LNCaP clone FGC (cell line): ENCODE measurements at places on chromosomes 6 and 20.

DNA sequence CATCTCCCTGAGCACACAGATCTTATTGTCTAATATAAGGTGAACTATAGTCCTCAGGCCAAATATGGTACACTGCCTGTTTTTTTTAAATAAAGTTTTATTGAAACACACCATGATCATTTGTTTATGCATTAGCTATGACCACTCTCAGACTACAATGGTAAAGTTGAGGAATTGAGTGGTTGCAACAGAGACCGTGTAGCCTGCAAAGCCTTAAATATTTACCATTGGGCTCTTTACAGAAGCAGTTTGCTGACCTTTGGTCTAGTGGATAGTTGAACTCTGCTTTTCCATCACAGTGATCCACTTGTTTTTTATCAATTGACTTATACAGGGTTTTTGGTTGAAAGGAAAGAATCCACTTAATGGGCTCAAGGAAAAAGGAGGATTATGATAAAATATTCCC, 27.3 kb upstream of the METTL24 start:
- DNase-seq: no peak

GRCh38 chr6:137473598-137473997, 20.6 kb downstream of the OLIG3 start:
- DNase-seq: no peak

GRCh38 chr6:149723771-149724417, 6.0 kb upstream of the LATS1 start:
- no peak for DNase-seq

DNA sequence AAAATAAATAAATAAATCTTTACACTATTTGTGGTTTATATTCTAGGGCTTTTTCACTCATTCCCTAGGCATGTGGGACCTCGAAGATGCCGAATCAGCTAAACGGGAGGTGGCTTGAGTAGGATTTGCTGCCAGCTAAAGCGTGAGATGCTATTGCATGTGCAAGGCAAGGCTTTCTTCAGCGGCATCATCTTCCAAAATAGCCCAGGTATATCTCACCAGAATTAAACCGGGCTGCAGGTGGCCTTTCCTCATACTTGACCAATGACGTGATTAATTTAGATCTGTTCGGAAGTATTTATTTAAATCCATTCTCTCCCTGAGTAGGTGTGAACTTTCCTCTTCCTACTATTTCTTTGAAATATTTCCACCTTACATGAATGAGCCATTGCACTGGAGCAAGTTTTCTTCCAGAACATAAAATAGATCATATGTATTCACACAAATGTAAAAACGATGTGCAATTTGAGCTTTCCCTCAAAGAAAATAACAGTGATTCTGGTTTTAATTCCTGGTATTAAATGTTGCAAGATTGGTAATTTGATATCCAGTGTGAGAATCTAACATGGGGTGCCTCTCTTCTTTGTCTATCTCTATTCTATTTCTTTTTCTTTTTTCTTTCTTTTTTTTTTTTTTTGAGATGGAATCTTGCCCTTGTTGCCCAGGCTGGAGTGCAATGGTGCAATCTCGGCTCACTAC, 24.3 kb upstream of the ZNF217 start:
- no peak for DNase-seq

DNA sequence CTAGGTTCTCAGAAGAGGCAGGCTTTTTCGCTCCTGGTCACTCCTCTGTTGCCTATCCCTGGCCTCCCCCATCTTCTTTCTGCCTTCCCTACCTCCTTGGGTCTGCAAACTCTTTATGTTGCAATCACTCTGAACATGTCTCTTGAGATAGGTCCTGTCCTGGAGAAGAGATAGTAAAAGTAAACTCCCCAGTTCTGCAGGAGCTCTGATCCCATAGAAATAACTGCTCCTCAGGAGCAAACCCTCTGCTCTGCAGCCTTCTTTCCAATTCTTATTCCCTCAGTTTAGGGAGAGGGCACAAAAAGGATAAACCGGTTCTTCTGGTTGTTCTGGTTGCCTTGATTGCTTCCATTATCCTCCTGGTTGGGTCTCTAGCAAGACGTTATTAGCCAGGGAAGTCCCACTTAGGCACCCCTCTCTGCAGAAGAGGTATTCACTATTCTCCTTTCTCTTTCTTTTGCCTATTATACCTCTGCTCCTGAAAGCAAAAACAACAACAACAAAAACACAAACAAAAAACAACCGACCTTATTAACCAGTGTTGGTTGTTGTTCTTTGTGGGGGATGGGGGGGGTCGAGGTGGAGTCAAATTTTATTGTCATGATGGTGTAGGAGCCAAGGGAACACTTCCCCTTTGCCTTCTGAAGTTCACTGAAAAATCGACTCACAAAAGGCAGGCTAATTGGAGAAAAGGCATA, 973 bp downstream of the TRIM38 start:
- peak; percentile 51 for DNase-seq

GRCh38 chr20:37362821-37363220, 16.9 kb downstream of the SRC start:
- no peak for DNase-seq

DNA sequence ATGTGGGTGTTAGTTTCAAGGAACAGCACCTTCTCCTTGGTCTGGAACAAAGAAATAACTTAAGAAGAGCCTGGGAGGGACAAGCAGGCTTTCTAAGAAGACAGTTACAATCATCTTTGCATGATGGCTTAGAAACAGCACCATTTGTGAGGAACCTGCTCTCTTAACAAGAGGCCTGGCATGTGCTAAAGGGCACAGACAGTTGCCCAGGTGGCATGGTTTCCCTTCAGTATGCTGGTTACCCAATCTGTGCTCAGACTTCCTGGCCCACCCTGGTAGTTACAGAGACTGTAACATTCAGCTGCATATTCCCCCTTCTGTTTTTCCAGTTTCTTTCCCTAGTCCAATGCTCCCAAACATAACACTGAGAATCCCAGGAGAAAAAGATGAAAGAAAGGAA, 84.0 kb downstream of the CHD6 start:
- no peak for DNase-seq

DNA sequence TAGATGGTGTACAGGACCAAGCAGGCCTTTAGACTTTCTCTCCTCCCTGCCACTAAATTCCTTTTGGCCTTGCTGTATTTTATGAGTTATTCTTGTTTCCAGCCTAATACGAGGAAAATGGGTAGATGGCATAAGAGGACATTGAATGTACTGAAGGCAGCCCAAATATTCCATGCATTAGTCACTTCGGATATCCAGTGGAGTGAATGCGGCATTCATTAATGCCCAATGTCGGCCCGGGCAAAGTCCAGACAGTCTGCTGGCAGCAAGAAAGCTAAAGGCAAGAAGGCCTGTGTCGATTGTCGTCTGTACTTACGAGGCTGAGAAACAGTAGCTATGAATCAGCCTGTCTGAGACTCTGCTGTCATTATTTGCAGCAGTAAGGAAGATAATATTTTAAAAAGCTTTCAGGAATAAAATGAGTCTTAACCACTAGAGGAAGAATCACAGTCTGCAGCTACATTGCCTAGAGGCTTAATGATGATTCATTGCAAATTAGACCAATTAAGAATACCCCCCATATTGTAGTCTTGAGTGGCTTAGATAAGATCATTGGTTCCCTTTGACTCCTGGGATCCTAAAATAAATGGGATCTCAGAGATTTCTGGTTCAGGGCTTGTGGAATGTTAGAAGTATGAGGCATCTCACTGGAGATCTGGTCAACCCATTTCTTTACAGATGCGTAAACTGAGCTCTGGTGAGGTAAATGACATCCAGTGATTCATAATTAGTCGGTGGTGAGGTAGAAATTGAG, 534.1 kb upstream of the JAG1 start:
- no peak for DNase-seq

- DNase-seq: no peak
Observed at GRCh38 chr6:125818225-125818657, 27.5 kb downstream of the NCOA7 start.

GRCh38 chr20:1824181-1824580, 71.0 kb upstream of the SIRPA start:
- no peak for DNase-seq

DNA sequence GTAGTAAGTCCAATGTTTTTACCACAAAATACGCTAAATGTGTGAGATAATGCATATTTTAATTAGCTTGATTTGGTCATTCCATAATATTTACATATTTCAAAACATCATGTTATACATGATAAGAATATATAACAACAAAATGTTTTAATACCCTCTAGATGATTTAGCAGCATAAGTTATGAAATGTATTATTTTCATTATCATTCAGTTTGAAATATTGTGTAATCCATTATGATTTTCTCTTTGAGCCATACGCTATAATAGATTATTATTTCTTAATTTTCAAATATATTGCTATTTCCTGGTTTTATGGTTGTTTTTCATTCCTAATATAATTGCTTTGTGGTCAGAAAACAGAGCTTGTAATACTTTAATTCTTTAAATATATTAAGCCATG, 163.3 kb upstream of the KCNQ5 start:
- DNase-seq: no peak

DNA sequence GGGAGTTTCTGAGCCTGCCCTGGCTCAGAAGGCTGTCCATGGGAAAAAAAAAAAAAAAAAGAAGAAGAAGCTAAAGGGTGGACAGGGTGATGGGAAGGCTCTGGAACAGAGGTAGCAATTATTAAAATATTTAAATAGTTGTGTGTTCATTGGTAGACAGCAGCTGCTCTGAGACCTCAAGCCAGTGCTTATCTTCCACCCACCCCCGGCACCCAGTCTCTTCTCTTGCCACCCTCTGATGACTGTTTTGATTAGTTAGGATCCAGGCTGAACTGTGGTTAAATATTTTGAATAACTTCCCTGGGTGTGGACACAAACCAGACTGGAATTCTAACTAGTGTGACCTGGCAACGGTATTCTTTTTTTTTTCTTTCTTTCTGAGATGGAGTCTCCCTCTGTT, 16.9 kb upstream of the SRSF3 start:
- DNase-seq: no peak

DNA sequence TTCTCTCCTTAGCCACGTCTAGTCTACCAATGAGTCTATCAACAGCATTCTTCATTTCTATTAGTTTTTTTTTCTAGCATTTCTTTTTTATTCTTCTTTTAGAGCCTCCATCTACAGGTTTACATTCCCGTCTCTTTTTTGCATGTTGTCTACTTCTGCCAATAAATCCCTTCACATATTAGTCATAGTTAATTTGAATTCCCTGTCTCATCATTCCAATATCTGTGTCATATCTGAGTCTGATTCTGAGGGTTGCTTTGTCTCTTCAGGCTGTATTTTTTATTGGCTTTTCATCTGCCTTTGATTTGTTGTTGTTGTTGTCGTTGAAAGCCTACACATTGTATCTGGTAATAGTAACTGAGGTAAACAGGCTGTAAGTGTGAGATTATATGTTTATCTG, 104.6 kb downstream of the HMGCLL1 start:
- DNase-seq: no peak

GRCh38 chr6:1820714-1821113, 211.0 kb downstream of the FOXC1 start:
- DNase-seq: no peak

- DNase-seq: no peak
Observed at GRCh38 chr6:3196770-3197169, 30.7 kb downstream of the TUBB2B start.

GRCh38 chr20:49832632-49833327, 20.2 kb downstream of the SLC9A8 start:
- peak; percentile 84 for DNase-seq

GRCh38 chr20:41259309-41259708, 58.2 kb downstream of the ZHX3 start:
- DNase-seq: no peak

- DNase-seq: no peak
Observed at GRCh38 chr6:64789476-64789875, 917.5 kb downstream of the EYS start.

- DNase-seq: peak; percentile 42
Observed at GRCh38 chr6:163956571-163957407, 542.3 kb downstream of the QKI start.

- DNase-seq: no peak
Observed at GRCh38 chr20:24679448-24680047, 210.1 kb downstream of the SYNDIG1 start.

GRCh38 chr6:1325461-1326309, 13.8 kb downstream of the FOXQ1 start:
- no peak for DNase-seq

GRCh38 chr6:15363523-15364400, 117.9 kb downstream of the JARID2 start:
- DNase-seq: no peak

DNA sequence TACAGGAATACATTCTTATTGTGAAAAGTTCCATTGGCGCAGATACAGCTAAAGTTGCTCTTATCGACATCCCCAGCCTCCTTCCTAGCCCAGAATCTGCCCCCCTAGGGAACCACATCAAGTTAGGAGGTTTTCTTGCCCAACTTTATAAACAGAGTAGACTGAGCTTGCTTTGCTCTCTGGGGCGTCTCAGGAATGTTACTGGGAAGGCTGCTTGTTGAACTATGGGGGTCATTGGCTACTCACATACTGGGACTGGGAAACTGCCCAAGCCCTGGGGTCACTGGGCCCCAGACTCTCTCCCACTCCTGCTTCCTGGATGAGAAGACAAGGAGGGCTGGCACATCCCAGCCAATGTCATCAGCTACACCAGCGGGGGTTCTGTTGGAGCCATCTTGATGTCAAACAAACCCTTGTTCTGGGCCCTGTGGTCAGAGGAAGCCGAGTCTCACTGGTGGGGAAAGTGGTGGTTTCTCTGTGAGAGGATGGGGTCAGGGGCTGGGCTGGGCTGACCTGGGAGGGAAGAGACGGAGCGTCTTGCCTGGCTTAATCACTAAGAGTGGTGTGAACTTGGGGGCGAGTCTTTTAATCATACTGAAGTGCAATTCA, 26.0 kb downstream of the BPIFB4 start:
- DNase-seq: no peak

- no peak for DNase-seq
Observed at GRCh38 chr6:45654673-45655072, 276.9 kb upstream of the SUPT3H start.

- DNase-seq: no peak
Observed at GRCh38 chr6:158086504-158087223, 81.4 kb downstream of the SERAC1 start.

GRCh38 chr6:87099472-87099871, 4.6 kb upstream of the CGA start:
- no peak for DNase-seq
